NCI-H1436 (cell line): ENCODE measurements at places on chromosomes 4 and X.

DNA sequence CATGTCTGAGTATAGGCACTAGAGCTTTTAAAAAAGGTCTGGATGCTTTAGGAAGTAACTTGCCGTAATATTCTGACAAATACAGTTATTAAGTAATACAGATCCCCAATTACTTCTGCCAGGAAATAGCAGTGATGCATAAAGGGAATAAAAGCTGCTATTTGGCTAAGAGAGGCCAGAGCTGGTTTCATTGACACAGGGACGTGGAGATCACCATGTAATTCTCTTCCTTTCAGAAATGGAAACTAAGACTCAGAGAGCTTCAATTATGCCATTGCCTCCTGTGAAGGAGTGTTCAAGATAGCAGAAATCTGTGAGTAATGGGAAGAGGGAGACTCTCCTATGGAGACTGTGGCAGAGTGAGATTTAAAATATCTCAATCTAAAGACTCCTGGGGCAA lies 238.1 kb downstream of the SLITRK2 start:
- DNase-seq, result no peak

GRCh38 chr4:5969336-5969735 lies 48.9 kb downstream of the C4orf50 start:
- no peak for DNase-seq

- DNase-seq, result no peak
These were observed 49.9 kb downstream of the FIP1L1 start for GRCh38 chr4:53427366-53427765.

GRCh38 chrX:97416461-97416860 lies 532.8 kb downstream of the RPA4 start:
- DNase-seq, result no peak

DNA sequence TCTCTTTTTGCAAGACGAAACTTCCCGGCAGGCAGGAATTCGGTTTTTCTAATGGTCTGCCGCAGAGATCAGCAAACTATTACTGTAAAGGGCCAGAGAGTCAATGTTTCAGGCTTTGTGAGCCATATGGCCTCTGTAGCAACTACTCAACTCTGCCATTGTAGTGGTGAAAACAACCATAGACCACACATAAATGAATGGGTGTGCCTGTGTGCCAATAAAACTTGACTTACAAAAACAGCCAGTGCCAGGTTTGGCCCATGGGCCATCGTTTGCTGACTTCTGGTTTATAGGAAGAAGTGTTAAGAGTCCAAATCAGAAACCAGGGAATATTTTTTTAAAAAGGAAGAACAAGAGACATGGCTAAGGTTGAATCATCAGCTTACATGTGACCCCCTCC lies 163.0 kb downstream of the SH3KBP1 start:
- DNase-seq, result no peak

- DNase-seq, result no peak
These were observed 245.8 kb downstream of the ARHGAP24 start for GRCh38 chr4:85720735-85721134.

GRCh38 chr4:88830598-88830997 lies 133.0 kb upstream of the NAP1L5 start:
- no peak for DNase-seq

GRCh38 chr4:38670939-38671591 lies 7.1 kb downstream of the KLF3 start:
- DNase-seq, result no peak

DNA sequence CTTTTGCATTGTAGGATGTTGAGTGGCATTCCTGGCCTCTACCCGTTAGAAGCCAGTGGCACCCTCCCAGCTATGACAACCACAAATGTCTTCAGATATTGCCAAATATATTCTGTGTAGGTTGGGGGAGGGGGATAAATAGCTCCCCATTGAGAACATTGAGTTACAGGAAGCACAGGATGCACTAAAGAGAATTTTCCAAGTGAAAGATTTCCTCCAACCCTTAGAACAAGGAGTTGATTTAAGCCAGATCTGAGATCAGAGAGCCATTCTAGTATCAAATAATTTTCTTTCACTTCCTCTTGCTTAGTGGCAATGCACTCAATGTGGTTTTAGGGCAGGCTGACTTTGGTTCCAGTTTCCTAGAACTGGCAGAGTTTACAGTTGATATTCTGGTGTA lies 436.6 kb downstream of the C4orf33 start:
- no peak for DNase-seq

- DNase-seq, result no peak
These were observed 11.2 kb downstream of the GK2 start for GRCh38 chr4:79396794-79397193.

DNA sequence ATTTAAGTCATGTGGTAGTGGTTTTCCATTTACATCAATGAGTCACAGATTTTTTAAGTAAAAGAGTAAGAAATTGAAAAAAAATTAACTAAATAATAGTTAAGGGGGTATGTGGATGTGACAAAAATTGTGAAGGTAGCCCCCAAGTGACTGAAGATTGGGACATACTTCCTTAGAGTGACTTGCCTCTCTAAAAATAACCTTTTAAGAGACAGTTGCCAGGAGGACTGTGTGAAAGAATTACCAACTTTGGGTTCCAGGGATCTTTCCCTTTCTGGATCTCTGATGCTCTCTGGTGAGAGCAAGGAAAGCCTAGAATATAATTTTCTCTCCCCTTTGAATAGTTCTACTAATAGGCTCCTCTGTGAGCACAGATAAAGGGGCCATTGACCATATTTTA lies 42.7 kb downstream of the NHSL2 start:
- DNase-seq, result no peak

DNA sequence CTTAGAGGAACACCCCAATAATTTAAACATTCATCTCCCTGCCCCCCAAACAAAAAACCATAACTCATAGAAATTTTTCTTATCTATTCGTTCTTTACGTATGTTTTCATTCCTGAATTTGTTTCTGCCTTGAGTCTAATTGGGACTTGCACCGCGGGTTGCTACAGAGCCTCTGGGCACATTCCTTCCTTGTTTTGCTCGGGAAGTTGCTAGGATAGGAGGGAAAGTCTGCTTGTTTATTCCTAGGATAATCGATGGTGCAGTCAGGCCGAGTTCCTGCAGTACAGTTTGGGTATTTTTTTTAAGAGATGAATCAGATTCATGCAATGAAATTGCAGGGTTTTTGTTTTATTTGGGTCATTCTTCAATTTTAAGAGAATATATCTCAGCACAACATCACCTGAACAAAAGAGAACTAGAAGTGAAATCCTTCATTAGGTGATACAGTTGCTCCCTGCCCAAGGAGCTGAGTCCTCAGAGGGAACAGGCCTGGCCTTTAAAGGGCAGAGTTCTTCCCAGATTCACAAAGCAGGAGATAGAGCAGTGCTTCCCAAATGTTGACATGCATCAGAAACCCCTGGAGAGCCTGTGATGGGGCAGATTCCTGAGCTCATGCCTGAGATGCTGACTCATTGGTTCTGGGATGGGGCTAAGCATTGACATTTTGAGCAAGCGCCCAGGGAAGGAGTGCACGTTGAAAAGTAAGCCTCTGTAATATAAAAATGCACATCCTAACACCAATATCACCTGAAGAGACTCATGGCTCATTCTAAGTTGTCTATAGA lies 114.9 kb upstream of the FAM9B start:
- no peak for DNase-seq

DNA sequence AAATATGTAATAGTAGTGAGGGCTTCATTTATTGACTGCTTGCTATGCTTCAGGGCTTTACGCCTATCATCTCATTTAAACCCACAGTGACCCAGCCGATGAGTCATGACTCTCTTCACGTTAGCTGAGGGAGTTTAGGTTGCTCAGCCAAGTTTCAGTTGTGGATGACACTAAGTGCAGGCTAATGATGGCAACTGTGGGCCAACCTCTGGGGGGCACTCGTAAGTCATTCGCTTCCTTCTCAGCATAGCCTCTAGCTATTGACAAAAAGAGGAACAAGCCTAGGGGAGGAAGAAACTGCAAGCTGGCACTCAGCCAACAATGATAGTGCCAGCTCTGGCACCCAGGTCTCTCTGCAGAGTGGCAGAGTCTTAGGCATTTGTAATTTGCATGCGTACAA lies 325.0 kb downstream of the ARHGAP10 start:
- DNase-seq, result peak; percentile 51

GRCh38 chrX:99901091-99901490 lies 509.0 kb downstream of the PCDH19 start:
- DNase-seq, result no peak

- DNase-seq, result no peak
These were observed 466.3 kb upstream of the FAM241A start for GRCh38 chr4:111678908-111679307.

DNA sequence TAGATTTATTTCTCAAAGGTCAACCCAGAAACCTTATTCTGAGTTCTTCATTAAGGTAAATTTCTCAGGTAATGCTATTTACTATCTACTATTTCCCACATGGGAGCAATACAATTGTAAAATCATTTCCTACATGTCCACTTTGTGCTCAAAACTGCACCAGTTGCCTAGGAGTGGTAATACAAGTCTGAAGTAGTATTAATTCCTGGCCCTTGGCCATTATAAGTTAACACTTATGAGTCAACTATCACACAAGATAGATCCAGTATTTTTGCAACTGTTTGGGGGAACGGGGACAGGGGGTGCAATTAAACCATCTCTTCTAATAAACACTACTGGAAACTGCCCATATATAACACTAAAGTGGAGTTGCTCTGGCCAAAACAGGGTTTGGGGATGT lies 48.9 kb downstream of the ACSL4 start:
- DNase-seq, result no peak

- no peak for DNase-seq
These were observed 318.4 kb upstream of the CLNK start for GRCh38 chr4:11002961-11003360.

- no peak for DNase-seq
These were observed 210.0 kb upstream of the STK26 start for GRCh38 chrX:131812847-131813825.

DNA sequence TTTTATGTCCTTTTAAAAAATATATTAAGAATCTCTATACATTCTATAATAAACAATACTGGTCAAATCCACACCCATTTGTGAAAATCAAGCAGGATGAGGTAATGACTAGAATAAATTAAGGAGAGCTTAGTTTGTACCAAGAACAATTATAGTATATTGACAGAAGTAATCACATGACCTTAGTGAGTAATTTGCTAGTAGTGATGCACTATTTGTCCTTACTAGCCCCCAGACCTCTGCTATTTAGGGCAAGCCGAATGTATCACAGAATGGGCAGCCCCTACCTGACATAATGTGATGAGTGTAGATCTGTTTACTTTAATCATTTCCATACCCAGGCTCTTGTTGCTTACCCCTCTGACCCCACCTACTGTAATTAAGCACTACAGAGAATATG lies 15.8 kb downstream of the ATP1B4 start:
- no peak for DNase-seq
